Activated CD4-positive, alpha-beta T cell treated with anti-CD3 and anti-CD28 coated beads, Interleukin-2, amount 50 U/mL, for 4 hours (primary cell): ENCODE measurements at places on chromosomes 3 and 15.

GRCh38 chr3:38493031-38493430 lies 3.1 kb upstream of the EXOG start:
- DNase-seq: no peak

- no peak for DNase-seq
Measured at GRCh38 chr3:168024537-168024941, 71.2 kb downstream of the GOLIM4 start.

- no peak for DNase-seq
Measured at GRCh38 chr15:47565949-47566348, 151.4 kb upstream of the SEMA6D start.

GRCh38 chr3:171604370-171604769 lies 144.2 kb upstream of the TNIK start:
- no peak for DNase-seq

GRCh38 chr3:55654123-55654760 lies 167.1 kb upstream of the WNT5A start:
- DNase-seq: no peak

DNA sequence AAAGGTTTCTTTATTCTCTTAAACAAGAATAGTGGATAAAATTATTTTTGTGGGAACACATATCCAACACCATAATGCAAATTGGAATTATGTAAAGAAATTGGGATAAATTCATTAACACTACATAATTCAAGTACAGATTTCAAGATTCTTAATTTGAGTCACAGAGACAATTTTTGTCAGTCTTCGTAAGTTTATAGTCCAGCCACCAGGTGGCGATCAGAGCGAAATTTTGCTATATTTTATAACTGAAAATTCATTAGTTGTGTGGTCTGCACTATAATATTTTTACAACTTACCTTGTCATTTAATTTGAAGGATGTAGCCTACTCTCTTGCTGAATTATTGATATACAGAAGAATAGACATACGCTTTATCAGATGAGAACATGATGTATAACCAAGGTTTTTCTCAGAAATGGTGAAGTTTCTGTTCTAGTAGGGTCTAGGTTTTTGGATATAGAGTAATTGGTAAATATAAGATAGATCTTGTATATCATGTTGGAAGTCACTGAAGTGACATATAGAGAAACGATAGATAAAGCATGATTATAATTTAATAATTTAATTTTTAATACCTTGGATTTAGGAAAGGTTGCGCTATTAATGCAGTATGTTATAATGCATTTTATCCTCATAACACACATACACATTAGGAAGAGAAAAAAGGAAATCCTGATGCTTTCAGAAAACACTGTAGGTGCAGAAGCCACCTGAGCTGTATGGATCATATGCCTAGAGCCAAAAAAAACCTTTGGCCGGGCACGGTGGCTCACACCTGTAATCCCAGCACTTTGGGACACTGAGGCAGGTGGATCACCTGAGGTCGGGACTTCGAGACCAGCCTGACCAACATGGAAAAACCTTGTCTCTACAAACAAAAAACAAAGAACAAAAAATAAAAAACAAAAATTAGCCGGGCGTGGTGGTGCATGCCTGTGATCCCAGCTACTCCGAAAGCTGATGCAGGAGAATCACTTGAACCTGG lies 31.7 kb downstream of the PLSCR4 start:
- peak; percentile 26 for DNase-seq

DNA sequence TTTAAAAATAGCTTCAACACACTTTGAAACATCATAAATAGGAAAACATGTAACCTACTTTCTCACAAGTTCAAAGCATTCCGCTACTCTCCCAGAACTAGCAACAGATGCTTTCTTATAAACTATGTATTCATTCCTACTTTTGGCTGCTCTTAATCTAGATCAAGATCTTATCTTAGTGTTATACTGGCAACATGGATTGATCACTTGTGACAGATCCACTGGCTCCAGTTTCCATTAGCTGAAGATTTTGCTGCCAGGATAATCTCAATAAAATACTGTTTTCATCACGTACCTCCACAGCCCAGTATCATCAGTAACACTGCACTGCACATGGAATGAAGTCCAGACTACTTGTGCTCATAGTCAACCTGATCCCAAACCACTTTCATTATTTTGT lies 491.7 kb upstream of the AGTR1 start:
- DNase-seq: no peak

- DNase-seq: no peak
Measured at GRCh38 chr3:26114851-26115250, 325.0 kb downstream of the OXSM start.

DNA sequence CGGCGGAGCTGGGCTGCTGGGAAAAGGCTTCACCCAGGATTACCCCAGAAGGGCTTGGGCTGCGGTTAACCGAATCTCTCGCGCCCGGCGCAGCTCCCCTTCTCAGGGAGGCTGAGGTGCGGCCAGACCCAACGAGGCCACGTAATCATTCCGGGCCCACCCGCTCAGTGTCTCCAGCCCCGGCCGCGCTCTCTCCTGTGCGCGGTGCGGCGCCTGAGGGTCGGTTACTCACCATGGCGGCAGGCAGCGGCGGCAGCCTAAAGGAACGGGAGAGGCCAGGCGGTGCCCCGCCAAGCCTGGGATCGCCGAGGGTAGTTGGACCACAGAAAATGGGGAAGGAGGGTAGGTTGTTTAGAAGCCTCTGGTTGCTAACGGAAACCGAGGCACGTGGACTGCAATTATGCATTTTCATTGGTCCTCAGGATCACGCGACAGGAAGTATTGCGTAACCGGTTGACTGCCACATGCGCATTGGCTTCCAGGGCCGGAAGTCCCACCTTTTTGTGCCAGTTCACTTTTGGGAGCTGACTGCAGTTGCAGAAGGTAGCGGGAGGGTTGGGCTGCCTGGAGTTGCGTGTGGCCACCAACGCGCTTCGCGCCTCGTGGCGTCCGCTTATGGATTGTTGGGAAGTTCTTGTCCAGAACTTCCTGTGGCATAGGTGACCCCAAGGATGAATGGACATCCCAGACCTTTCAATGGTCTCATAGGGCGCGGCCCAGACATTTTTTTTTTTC lies at the start of gene LZTFL1:
Gene LZTFL1, minus strand, starts transcription at position 363 of the 735 bp plus-strand sequence. Its CDS starts 128 bp downstream, at position 235.
- peak; percentile 86 for DNase-seq

DNA sequence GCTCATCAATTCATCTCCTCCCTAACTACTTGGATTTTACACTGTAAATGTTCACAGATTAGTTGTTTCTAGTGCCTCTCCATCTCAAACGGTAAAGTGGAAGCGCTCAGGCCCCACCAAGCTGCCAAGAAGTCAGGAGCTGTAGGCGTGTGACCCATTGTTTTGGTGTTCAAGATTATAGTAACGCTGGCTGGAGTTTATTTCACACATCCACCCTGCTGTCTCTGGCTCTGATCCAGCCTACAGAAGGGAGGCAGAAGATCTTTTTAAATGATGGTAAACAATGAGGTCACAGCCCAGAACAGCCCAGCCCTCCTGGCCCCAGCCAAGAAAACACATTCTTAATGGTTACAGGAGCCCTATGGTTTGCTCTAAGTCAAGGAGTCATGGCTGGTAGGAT lies 25.7 kb upstream of the GALNT15 start:
- DNase-seq: no peak

DNA sequence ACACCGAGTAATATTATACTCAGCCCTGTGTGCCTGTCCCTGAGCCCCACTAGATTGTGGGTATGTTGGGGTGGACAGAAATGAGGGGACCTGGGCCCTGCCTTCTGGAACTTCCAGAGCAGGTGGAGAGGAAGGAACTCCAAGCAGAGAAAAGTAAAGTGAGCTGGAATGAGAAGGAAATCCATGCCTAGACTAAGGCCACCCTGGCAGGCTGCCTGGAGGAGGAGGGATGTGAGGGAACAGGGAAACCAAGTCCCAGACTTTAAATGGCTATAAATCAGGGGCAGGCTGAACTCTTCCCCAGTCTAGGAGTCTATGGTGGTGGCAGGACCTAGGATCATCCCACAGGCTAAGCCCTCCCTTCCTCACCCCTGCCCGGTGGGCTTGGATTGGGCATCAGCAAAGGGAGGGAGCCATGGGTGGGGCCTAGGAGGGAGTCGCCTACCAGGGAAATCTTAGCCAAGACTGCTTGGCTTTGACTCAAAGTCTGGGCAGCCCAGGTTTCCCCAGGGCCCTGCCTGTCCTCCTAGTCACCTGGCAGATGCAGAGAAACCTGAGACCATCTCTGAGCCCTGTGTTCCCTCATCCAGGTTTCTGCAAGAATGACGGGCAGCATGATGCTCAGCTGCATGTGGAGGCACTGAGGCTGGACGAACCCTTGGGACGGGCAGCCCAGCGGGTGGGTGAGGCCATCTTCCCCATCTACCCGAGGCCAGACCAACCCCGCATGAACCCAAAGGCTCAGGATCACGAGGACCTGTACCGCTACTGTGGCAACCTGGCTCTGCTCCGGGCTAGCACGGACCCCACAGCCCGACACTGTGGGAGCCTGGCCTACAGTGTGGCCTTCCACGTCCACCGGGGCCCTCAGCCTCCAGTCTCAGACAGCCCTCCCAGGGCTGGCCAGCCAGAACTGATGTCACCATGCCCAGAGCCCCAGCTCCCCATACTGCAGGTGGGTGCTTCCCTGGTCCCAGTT lies 15.6 kb upstream of the STRA6 start:
- no peak for DNase-seq

DNA sequence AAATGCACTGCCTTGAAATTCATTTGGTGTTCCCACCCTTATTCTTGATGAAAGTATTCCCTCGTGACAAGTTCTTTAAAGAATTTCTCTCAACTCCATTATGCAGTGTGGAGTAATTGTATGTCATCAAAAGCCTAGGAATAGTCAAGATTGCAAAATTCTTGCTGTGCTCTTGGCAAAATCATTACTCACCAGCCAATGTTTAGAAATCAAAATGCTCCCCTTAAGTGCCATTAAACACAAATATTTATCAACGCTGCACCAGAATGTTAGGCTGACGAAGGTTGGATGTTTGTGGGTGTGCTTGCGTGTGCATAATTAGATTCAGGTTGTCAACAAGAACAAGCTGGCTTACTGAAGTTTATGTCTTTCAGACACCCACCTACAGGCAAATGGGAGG lies 40.5 kb downstream of the SST start:
- no peak for DNase-seq
